NCI-H2171 treated with DMSO at 0.1 percent for 48 hours (cell line): ENCODE measurements at places on chromosomes 1 and 21.
A peak's percentile ranks its signal among the peaks of the same experiment; 100 is the strongest.

DNA sequence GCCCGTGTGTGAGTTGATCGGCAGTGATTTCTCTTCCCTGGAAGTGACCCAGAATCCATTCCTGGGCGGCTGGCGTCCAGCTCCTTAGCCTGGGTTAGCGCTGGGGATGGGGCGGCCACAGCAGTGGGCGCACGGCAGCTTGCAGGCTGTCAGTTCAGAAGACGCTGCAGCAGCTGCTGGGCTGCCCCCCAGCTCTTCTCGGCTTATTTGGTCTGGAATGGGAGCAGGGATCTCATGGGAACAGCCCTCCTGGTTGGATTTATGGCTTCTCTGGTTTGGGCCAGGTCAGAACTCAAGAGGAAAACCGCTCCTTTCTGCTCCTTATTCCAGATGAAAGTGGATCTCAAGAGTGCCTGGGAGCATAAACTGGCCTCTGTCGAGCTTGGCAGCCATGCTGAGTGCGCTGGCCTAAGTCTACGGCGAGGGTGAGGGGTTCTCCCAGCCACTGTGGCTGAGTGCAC, 148.2 kb downstream of the PRDM16 start:
- DNase-seq = no peak

GRCh38 chr1:24253571-24253970, 65.6 kb upstream of the GRHL3 start:
- no peak for DNase-seq

DNA sequence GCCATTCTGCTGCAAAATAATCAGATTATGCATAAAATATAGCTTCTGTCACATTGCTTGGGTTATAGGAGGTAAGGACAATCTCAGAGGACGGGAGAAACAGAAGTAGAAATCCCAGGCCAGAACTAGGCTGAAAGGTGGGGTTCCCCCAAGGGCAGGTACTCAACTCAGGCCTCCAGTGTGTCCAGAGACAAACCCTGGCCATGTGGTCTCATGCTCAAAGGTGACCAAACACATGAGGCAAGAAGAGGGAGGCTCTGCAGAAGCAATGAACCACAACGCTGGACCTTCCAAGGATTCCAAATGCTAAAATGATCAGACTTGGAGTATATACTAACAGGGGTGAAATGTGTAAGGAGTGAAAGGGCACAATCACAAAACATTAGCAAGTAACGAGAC, 103.8 kb downstream of the DMRTB1 start:
- DNase-seq = no peak

- DNase-seq = no peak
Observed at GRCh38 chr1:209511169-209511568, 72.3 kb upstream of the CAMK1G start.

- no peak for DNase-seq
Observed at GRCh38 chr21:36768496-36768895, 69.6 kb downstream of the SIM2 start.

- peak; percentile 61 for DNase-seq
Observed at GRCh38 chr1:12208764-12209494, 20.9 kb upstream of the VPS13D start.

DNA sequence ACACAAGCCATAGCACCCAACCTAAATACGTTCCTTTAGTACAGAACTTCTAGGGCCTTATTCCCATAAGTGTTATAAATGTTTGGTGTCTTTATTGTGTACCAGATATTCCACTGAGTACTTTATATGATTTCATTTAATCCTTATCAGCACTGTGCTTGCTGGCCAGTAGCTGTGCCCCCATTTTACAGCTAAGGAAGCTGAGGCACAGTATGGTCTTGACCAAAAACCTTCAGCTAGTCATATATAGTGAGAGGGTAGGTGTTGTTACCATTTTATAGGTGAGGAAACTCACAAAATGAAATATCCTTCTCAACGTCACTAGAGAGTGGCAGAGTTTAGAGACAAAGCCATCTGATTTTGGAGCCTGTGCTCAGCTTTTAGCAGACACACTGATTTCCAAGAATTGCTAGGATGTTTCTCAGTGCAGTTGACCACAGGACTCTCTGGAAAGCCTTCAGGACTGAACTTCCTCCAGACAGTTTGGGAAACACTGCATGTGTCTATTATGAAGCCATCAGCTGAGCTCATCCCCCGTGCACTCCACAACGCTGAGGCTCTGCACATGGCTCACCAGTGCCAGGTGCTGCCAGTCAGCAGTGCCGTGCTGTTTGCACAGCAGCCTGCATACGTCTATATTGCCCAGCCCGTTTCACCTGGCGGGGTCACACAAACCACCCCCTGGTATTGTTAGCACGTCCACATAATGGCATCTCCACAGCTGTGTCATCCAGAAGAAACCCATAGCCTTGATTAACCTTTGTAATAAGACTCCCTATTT, 15.4 kb downstream of the NPPA start:
- no peak for DNase-seq

DNA sequence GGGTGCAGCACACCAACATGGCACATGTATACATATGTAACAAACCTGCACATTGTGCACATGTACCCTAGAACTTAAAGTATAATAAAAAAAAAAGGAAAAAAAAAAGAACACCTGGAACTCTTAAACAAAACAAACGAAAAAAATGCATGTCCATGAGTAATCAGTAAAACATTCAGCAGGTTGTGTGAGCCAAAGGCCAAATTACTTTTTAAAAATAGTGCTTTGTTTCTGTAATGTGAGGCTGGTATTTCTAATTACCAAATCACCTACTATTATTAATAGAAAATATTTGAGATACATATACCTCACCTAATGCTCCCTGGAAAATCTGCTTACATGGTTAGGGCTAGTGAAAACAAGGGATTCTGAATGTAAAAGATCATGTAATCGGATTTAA, 294.4 kb upstream of the NR5A2 start:
- no peak for DNase-seq

DNA sequence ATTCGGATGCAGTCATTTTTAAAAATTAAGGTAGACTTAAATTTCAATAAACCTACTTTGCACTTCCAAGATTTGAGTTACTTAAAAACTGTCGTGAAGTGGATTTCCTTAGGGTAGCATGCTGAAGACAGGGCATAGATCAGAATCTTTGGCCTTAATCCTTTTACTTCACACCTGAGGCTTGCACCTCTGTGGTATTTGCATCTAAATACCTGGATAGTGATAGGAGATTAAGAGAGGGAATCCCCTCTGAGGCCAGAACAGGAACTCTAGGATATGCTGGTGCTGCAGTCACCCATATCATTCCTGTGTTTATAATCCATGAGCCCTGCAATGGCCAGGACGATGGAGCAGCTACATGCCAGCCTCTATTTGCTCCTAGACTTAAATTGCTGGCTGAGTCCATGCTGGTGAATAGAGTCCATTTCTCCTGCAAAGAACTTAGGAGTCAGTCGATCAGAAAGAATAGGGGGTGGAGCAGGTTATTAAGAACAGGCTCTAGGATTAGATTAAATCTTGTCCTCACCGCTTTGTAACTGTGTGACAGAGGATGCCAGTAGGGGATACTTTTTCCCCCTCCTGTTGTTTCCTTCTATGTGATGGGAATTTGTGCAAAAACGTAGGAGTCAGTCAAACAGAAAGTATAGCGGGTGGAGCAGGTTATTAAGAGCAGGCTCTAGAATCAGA, 333.6 kb downstream of the DUSP10 start:
- DNase-seq = no peak

DNA sequence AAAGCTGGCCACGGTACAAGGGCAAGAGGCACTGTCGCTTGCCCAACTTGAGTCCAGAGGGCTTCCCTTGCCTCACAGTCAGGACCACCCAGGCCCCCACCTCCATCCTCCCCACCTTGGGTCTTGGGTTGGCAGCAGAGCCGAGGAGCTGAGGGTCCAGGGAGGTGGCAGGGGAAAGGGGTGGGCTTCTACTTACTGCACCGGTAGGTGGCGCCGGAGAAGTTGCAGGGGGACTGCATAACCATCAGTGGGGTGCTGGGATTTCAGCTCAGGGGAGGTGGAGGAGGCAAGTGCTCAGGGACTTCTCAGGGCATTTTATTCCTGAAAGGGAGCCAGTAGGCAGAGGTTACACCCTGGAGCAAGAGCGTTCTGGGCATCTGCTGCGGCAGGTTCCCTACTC, 44.0 kb downstream of the TRIM62 start:
- no peak for DNase-seq

DNA sequence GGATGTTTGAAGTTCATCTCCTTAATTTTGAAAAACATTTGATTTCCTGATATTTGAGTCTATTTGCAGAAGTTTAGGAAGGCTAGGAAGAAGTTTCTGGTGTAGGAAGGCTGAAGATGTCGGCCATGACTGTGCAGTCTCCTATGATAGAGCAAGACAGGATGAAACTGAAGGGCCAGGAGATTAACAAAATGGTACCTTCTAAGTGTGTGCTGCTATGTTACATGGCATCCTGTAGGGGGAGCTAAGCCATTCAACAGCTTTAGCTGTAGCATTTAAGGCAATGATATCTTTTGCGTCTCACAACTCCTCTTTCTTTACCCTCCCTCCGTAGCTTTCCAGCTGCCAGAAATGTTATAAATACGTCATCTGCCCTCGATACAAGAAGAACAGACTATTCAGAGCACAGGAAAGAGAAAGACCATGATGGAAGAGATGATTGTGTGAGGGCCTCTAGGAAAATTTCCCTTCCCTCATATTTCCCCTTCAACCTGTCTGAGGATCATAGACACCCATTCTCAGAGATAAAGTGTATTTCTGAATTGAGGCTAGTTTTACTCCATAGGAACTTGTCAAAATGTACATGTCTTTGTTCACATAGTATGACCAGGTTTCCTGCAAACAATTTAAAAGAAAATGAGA, 61.1 kb downstream of the XCL1 start:
- DNase-seq = peak; percentile 38

DNA sequence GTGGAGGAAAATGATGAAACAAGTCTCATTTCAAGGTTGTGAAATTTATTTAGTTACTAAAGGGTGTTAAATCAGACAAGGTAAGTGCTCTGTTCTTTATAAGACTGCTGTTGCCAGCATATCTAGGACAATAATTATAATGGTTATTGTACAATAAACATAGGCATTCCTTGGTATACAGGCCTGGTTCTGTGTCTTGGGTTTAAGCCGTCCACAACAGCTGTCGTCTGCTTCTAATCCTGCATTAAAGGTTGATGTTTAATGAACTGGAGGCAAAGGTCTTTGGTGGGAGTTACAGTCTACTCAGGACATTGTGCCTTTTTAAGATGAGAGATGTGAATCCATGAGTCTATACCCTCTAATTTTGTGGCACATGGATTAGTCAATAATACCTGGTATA, 23.4 kb upstream of the FMO4 start:
- DNase-seq = no peak

DNA sequence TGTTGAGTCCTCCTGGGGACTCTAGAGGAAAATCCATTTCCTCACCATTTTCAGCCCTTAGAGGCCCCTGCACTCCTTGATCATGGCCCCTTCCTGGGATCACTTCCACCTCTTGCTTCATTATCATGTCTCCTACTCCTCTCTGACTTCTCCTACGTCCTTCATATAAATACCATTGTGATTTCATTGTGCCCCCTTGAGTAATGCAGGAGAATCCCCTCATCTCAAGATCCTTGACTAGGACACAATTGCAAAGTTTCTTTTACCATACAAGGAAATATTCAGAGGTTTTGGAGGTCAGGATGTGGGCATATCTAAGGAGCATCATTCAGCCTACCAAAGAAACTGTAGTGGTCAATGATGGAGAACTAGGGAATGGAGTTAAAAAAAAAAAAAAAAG, 8.8 kb upstream of the GBP6 start:
- no peak for DNase-seq

DNA sequence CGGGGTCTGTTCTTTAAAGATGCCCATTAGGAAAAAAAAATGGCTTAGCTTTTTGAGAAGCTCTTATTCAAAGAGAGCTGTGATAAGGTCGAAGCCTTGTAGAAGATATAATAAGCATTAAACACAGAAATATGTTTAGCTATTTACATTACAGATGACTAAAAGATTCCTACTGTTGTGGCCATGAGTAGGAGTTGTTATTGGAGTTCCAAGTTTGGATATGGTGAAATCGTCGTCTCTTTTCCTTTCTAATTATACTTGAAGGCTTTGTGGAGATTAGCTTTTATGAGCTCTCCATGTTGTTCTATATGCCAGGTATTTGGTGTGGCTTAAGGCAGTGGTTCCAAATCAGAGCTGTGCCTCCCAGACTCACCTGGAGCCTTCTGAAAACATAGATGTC, 79.9 kb upstream of the LAMC2 start:
- DNase-seq = no peak

DNA sequence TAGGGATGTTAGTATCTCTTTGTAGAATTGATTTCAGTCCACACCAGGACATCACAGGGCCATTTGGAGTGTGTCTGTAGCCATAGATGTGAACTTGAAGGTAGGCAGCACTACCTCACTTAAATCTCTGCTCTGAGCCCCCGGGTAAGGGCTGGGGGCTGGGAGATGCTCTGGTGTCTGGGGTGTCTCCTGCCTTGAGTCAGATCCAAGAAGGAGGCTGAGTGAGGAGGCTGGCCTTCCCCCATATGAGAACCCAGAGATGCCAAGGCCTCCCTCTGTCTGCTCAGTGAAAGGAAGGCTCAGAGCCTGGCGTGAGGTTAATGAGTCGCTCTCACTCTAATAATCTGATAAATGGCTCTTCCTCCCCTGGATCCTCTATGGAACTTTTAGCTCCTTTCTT, 161.6 kb downstream of the ACTL8 start:
- no peak for DNase-seq

- no peak for DNase-seq
Observed at GRCh38 chr21:9838738-9839642, 682.4 kb upstream of the TPTE start.

- no peak for DNase-seq
Observed at GRCh38 chr1:209162651-209163050, 420.9 kb upstream of the CAMK1G start.

- no peak for DNase-seq
Observed at GRCh38 chr1:208148380-208148779, 95.8 kb downstream of the PLXNA2 start.

- no peak for DNase-seq
Observed at GRCh38 chr1:77413541-77414335, 131.9 kb downstream of the AK5 start.

DNA sequence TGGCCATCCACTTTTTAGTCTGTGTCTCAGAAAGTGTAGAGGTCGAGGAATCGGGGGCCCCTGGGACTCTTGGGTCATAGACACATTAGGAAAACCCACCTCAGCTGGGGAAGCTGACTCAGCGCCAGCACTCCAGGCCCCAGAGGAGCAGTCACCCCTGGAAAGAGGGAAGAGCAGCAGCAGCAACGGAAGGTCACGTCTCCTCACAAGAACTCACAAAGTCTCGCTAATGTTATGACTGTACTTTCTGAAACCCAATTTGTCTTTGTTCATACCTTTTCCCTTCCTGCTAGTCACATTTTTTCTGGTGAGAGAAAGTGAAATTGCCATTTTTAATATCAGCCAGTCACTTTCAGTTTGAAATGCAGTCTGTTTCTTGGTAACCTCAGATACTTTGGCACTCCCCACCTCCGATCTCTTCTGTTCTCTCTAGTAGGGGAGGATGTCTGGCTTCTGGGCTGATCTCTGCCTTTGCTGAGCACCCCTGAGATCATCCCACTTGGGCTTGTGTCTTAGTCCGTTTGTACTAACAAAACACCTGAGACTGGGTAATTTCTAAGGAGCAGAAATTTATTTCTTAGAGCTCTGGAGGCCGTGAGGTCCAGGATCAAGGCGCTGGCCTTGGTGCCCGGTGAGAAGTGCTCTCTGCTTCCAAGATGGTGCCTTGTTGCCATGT, 6.0 kb upstream of the NLRP3 start:
- DNase-seq = no peak

GRCh38 chr1:225412803-225413351, 15.0 kb downstream of the LBR start:
- no peak for DNase-seq
